A172 (cell line): ENCODE measurements at places on chromosomes 5 and 9. TPM values are rescaled to one million over a fixed set of nuclear protein-coding genes. Genes with fewer than 3 reads are reported as not detected.

DNA sequence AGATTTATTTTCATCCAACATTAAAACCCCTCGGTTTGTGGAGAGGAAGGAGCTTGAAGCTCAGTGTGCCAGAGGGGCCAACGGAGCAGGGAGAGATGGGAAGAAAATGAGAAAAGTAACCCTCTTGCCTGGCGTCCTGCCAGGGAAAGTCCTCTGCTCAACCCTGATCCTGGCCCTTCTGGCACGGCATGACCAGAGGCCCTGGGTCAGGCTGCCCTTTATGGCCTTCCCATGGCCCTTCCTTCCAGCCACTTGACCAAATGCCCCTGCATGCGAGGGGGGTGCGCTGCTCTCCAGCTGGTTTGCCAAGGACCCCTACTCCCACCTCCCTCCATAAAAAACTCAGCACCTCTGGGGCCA lies 43.8 kb downstream of the SPRY4 start:
- no peak for DNase-seq

DNA sequence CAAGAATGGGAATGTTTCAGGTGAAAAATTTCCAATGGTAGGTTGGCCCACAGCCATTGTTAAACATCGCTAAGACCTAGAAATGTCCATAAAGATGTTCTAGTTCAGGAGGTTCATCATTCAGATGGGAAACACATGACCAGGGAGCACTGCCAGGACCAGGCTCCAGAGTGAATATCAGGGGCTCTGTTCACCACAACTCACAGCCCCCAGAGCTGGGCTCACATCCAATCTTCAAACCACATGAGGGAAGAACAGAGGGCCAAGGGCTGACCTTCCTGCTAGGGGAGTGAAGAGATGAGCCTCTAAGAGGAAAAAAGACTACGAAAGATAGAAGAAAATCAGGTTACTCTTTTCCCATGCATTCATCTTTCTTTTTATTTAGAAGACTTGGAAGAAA lies 205.8 kb downstream of the SEMA5A start:
- DNase-seq: no peak

- peak; percentile 62 for DNase-seq
Observed at GRCh38 chr9:101601904-101602765, 7.4 kb upstream of the PPP3R2 start.

GRCh38 chr9:89734600-89735041 lies 129.8 kb downstream of the GADD45G start:
- DNase-seq: no peak

DNA sequence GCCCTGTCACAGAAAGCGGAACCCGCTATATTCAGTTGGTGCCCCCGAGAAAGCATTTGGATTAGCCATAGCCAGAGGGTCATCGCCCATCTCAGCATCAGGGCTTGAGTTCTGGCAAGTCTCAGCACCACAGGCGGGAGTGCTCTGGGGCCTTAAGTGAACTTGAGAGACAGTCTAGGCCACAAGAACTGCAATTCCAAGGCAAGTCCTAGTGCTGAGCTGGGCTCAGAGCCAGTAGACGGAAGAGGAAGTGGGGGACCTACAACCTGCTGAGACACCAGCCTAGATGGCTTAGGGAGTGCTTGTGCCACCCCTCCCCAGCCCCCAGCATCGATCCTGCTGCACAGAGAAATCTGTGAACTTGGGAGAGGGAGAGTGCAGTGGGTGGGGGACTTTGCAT lies 594.9 kb downstream of the CCDC171 start:
- no peak for DNase-seq

DNA sequence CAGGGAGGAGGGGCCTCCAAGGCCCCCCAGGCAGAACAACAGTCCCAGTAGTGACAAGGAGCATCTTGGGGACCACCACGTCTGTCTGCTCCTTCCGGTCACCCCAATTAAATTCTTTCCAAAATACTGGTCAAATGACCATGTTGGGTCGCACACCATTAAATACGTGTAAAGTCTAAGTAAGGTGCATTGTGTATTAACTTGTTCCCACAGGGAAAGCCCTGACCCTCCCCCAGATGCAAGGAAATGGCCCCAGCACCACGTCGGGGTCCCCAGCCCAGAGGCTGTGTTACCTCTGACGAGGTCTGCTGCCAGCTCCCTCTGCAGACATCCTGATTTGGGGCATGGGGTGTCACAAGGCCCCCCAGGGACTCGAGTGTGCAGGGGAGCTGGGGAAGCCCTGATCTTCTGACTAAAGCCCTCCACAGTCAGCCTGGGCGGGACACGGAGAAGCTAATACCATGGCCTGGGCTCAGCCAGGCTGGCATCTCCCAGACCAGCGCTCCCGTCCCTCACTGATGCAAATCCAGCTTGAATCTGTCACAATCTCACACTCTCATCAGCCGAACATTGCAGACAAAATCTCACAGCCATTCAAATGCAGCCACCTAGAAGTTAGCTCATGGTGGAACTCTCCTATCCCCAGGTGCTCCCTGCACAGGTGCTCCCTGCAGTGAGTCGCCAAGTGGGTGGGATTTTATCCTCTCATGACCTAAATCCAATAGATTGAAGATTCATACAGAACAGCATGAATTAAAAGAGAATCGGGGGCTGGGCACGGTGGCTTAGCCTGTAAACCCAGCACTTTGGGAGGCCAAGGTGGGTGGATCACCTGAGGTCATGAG lies 13.6 kb downstream of the TERT start:
- no peak for DNase-seq

GRCh38 chr9:18253950-18254349 lies 220.0 kb upstream of the ADAMTSL1 start:
- no peak for DNase-seq

DNA sequence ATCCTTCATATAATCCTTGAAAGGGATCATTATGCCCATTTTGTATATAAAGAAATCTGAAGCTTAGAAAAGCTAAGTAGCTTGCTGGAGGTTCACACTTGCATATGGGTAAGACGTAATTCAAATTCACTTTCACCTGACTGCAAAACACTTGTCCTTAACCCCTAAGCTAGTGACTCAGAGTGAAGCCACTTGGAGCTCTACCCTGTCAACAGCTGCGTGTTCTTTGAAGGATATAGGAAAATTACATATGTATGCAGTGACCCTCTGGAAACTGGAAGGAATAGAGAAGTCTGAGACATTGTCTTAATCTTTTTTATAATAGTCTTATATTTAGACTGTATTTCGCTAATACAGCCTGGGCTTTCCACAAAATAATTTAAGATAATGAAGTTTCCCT lies 80.0 kb upstream of the STK32A start:
- DNase-seq: no peak

DNA sequence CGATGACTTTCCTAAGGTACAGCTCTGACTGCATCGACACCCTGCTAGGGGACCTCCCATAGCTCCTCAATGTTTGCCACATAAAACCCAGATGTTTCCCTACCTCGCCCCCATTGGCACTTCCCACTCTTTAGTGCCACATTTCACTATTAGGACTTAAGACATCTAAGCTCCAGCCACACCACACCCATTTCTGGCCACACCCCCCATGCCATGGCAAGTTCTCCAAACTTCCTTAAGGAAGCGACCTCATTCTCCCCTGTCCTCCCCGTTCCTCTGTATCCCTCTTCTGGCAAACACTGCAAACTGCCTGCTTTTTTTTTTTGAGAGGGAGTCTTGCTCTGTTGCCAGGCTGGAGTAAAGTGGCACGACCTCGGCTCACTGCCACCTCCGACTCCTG lies 62.9 kb downstream of the USP20 start:
- DNase-seq: peak; percentile 50

GRCh38 chr9:110047955-110048402 lies 160.0 kb downstream of the C9orf152 start:
- no peak for DNase-seq

- no peak for DNase-seq
Observed at GRCh38 chr5:96826071-96826470, 18.3 kb upstream of the ERAP1 start.

The PCDHGB6 gene
- 0.10 and 0.33 TPM in 2 replicates for total RNA-seq
